ENCODE measurements at places on chromosomes 7 and 10.

DNA sequence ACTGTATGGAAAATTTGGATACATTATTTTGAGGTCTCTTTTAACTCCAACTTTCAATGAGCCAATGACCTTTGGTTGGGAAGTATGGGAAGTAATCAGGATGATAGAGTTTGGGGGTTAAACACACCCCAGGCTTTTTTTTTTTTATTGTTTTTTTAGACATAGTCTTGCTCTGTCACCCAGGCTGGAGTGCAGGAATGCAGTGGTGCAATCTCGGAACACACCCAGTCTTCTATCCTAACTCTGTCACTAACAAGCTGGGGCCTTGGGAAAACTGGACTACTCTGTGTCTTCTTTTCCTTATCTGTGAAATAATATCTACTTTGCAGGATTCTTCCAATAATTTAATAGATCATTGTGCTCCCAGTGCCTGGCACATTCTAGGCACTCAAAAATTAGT lies 37.6 kb upstream of the AGBL3 start:
- DNase-seq: no peak

- DNase-seq: no peak
These were observed 15.9 kb downstream of the KCNH2 start for GRCh38 chr7:150962290-150962552.

DNA sequence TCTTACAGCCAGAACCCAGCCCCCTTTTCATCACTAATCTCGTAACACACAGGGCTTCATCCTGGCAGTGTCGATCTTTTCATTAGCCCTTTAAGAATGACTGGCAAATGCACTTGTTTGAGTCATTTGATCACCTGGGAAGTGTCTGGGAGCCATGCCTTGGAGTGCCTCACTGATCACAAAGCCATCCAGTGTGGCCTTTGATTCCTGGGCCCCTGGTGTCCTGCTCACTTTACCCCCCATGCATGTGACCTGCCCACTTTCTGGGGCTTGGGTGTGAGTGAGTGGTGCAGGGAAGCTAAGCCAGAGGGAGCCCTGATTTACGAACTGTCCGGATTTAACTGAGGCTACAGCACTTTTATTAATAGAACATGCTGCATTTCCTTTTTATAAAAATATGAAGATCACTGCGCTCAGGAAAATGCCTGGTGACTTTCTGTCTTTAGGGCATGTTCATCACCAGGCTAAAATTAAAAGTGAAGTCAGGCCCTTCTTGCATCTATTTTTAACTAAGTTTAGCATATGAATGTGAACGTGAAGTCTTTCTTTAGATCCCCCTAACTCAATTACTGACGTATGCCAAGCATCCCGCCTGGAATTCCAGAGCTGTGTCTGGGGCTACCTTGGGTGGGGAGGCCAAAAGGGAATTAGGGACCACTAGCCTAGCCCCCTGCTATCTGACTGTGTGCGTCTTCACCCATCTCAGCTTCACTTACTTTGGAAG lies 23.6 kb downstream of the RBM20 start:
- DNase-seq: no peak

DNA sequence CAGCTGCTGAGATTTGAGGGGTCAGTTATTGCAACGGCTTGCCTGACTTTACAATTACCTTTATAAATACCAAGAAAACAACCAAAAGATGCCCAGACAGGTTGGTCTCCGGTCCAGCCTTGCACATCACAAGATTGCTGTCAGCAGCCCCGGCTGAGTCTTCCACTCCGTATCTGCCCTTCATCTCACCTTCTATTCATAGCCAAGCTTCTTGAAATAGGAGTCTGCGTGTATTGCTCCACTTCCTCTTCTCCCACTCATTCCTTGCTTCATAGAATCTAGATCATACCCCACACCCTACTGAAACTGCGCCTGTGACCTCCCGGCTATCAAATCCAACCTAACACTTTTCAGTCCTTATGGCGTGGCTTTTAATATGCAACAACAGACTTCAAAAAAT lies 31.1 kb upstream of the USP6NL start:
- DNase-seq: no peak

DNA sequence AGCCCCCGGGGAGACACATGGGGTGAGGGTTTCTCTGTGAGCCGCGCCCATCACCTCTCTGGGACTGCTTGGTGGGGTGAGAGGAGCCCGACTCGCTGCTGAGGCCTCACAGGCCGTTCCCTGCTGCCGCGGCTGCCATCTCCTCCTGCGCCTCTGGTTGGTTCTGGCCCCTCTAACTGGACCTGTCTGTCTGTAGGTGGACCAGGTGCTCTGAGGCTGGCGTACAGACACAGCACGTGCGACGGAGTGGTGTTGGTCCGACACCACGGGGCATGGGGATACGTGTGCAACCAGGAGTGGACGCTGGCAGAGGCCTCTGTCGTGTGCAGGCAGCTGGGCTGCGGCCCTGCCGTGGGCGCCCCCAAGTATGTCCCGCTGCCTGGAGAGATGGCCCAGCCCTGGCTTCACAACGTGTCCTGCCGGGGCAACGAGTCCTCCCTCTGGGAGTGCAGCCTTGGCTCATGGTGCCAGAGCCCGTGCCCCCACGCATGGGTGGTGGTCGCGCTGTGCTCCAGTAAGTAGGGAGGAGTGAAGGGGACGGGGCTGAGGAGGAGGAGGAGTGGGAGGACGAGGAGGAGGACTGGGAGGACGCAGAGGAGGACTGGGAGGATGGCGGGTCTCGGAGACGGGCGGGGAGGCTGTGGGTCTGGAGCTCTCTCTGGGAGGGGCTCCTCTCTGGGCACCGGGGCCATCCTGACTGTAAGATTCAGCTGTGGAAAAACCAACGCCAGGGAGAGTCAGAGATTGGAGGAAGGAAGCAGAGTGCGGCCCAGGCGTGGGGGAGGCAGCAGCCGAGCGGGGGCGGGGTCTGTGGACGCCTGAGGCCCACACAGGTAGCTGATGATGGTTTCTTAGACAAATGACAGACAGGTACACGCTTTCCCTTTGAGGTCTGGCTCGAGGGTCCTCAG lies 2.6 kb downstream of the SCART1 start:
- no peak for DNase-seq

DNA sequence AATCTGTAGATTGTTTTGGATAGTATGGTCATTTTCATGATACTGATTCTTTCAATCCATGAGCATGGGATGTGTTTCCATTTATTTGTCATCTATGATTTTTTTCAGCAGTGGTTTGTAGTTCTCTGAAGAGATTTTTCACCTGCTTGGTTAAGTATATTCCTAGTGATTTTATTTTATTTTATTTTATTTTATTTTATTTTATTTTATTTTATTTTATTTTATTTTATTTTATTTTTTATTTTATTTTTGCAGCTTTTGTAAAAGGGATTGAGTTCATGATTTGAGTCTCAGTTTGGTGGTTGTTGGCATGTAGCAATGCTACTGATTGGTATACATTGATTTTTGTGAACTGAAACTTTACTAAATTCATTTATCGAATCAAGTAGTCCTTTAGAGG lies 404.2 kb downstream of the SDK1 start:
- no peak for DNase-seq

DNA sequence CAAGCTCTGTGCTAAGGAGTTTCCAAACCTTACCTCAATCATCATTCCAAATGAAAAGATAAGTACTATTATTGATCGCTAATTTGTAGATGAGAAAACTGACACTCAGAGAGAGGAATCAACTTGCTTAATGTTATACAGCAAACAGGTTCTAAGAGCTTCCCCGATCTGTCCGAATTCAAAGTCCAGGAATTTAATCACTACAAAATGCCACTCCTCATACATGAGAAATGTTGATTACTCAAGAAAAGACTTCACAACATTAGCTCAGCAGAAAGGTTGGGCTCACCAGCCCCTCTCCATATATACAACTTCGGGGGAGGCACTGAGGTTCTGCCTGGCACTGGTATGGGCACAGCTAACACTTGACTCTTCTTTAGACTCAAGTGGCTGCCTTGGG lies 80.7 kb downstream of the SLC16A9 start:
- DNase-seq: no peak

GRCh38 chr10:127444155-127444554 lies 105.0 kb upstream of the NPS start:
- DNase-seq: no peak

- no peak for DNase-seq
These were observed 214.7 kb downstream of the CELF2 start for GRCh38 chr10:11232222-11232961.

DNA sequence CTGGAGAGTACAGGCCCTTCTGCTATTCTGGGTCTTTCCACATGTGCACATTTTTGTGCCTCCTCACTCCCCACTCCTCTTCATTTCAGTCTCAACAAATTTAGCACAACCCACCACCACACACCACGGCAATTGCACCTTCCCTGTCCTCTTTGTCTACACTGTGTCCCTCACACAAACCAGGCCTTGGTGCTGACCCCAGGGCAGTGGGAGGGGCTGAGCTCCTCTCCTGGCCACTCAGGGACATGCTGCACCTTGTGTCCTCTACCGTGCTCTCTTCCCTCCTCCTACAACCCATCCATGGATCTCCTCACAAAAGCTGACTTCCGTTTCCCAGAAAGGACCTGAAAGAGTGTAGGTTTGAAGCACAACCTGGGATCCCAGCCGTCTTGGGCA lies 90.9 kb upstream of the IKZF1 start:
- no peak for DNase-seq

- no peak for DNase-seq
These were observed 53.2 kb downstream of the GCC1 start for GRCh38 chr7:127532151-127532550.

DNA sequence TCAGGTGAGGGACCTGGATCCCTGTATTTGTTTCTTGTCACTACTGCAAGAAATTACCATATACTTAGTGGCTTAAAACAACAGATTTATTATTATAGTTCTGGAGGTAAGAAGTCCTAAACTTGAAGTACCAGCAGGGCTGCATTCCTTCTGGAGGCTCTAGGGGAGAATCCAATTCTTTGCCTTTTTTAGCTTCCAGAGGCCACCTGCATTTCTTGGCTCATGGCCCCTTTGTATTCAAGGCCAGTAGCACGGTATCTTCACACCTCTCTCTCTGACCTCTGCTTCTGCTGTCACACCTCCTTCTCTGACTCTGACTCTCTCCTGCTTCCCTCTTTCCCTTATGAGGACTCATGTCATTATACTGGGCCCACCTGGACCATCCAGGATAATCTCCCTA lies 2.2 kb upstream of the LHPP start:
- DNase-seq: no peak

- DNase-seq: no peak
These were observed 9.9 kb upstream of the FAM180A start for GRCh38 chr7:135758531-135758932.

DNA sequence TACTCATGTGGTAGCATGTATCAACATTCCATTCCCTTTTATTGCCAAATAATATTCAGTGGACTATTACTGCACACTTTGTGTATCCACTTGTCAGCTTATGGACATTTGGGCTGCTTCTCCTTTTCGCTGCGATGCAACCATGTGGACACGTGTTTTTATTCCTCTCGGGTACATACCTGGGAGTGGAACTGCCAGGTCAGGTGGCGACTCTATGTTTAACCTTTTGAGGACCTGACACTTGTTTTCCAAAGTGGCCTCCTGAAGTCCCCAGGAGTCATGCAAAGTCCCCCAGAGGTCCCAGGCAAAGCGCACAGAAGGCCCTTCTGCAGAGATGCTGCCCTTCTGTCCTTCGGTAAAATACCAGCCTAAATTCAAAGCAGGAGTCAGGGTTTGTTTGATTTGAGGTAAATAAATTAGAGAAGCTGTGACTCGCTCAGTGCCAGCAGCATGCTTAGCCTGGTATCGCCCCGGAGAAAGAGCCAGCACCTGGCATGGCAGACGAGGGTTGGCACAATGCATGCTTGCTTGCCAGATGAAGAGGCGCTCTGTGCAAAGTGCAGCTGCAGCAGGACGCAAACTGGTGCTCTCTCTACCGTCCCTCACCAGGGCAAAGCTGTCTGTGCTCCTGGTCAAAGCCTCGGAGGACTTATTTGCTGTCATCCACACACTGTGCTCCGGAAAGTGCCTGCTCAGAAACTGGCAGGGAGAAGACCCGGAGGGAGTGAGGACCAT lies 37.8 kb downstream of the HIPK2 start:
- no peak for DNase-seq

- no peak for DNase-seq
These were observed 13.4 kb downstream of the CEP55 start for GRCh38 chr10:93509816-93510215.

DNA sequence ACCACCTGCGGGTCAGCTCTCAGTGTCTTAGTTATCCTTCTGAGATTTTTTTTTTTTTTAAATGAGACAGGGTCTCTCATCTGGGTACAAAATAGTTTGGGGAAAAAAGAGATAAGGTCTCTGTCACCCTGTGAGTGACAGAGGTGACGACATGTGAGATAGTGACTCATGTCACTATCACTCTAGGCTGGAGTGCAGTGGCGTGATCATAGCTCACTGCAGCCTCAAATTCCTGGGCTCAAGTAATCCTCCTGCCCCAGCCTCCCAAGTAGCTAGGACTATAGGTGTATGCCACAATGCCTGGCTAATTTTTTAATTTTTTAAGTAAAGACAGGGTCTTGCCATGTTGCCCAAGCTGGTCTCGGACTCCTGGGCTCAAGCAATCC lies 10.4 kb downstream of the BLVRA start:
- no peak for DNase-seq

- no peak for DNase-seq
These were observed 21.6 kb upstream of the UPP1 start for GRCh38 chr7:48067475-48067874.

GRCh38 chr10:49082766-49083165 lies 32.6 kb downstream of the VSTM4 start:
- no peak for DNase-seq

DNA sequence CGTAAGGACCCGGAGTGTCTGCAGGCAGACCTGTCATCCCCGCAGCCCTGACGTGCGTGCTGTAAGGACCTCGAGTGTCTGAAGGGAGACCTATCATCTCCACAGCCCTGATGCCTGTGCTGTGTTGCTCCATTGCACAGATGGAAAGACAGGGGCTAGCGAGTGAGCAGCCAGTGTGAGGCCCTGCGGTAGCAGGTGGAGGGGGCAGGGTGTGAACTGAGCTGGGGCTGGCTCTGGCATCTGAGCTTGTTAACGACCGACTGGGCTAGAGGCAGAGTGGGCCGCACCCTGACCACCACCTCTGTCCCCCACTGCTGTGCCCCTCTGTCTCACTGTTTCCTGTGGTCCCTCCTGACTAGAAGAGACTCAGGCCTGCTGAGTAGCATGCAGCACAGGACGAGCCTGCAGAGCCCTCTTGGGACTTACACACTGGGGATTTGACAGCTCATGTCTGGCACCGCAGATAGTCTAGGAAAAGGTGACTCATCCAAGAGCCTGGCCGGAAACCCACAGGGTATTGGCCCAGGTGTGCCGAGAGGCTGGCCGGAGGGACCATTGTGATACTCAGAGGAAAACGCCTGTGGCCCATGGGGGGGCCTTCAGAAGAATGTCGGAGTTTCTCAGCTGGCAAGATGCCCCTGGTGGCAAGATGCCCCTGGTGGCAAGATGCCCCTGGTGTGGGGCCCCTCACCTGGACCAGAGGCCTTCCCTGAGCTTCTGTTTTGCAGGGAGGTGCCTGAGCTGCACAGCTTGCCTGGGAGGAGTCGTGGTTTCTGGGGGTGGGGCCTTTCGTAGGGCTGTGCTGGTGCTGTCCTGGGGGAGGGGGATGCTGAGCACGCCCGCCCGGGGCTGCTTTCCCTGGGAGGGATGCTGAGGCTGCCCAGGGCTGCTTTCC lies 34.3 kb downstream of the INPP5A start:
- no peak for DNase-seq

All from CD4-positive, alpha-beta memory T cell (primary cell).